ENCODE measurements at places on chromosomes 3 and 15.

- no peak for DNase-seq
Measured at GRCh38 chr3:50270422-50271224, 1.7 kb downstream of the SEMA3B start.

DNA sequence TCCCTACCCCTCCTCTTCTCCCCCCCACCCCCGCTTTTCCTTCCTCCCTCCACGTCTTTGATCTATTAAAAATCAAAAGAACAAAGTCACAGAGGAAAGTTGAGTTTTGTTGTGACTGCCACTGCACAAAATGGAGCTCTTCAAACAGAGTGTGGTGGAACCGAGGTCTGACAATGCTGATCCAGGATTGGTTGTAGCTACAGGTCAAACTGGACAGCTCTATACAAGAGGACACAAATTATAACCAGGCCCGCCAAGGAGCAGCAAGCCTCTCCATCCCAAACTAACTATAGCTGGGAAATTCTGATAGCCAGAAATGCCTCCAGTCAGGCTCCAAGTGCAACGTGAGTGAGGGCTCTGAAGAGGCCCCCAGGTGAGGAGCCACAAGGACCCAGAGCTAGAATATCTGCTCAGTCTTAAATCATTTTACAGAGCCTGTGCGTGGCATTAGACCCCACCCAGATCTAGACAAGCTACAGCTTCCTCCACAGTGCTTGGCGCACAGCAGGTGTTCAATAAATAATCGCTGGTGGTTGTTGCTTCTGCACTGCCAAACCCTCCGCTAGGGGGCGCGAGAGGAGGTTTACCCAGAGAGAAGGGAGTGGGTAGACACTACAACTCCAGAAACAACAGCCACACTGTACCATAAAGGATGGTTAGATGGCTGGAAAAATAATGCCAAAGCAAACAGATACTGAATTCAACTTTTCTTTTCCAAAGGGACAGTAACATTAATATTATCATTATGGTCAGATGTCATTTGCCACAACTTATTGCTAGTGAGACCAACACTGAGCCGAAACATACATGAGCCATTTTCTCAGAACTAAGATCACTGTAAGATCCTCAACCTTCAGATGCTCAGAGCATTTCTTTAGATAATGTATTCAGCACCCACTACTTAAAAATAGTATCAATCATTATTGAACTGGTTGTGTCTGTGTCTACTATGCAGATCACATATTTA, 44.6 kb downstream of the ZIC4 start:
- DNase-seq, result peak; percentile 15

DNA sequence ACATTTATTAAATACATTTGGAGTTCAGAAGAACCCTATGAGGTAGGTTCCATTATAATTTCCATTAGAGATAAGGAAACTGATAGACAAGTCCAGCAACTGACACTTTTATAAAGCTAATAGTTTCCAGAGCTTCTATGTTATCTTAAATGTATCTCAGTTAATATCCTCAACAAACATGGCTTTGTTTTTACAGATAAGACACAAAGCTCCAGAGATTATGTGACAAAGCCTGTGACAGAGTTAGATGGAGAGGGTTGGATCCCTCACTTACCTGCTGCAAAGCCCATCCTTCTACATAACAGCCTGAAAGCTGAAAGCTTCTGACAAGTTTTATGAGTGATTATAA, 473 bp upstream of the COMMD2 start:
- no peak for DNase-seq

GRCh38 chr3:28912120-28912885, 368.6 kb upstream of the RBMS3 start:
- no peak for DNase-seq

DNA sequence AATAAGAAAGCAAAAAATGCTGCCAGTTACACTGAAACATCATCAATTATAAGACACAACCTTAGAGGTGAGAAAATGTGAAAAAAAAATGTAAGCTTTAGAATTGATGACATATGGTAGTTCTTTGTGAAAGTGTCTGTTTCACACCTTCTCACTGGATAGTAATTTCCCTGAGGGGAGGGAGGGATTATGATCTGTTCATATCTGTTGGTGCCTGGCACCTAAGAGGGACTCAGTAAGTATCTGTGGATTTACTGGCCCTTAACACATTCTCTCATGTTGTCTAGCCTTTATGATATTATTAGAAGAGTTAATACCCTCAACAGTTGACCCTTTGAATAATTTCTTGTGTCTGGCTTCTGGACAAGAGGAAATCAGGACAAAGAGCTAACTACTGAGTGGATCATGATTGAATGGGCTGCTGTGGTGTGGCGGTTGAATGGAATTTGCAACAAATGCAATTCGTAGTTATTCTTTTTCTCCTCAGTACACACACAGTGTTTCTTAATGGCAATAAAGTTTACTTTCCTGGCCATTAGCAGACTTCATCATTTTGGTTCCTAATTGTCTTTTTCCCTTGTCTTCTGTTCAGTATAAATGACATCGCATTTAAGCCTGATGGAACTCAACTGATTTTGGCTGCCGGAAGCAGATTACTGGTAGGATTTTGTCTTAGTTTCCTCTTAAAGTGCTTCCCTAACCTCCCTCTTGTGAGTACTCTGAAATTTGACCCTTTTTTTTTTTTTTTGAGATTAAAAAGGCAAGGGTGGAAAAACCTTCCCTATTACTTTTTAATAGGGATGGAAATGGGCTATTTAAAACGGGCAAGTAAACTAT, 9.5 kb downstream of the IFT122 start:
- no peak for DNase-seq

DNA sequence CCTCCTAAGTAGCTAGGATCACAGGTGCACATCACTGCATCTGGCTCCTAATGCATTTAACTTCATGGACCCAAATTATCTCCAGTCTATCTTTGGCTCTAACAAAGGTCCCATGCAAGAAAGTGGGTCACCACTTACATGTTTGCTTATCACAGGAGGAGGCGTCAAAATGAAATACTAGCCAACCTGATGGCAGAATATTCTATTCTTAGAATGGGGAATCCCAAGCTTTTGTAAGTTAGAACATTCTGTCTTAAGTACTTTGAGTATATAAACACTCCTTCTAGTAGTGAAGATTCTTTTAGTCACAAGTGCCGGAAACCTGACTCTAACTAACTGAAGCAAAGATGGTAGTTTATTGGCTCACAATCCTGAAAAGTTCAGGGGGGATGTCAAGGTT, 72.0 kb upstream of the ADAMTS9 start:
- no peak for DNase-seq

GRCh38 chr15:57061281-57061680, 142.8 kb downstream of the TCF12 start:
- DNase-seq, result no peak

DNA sequence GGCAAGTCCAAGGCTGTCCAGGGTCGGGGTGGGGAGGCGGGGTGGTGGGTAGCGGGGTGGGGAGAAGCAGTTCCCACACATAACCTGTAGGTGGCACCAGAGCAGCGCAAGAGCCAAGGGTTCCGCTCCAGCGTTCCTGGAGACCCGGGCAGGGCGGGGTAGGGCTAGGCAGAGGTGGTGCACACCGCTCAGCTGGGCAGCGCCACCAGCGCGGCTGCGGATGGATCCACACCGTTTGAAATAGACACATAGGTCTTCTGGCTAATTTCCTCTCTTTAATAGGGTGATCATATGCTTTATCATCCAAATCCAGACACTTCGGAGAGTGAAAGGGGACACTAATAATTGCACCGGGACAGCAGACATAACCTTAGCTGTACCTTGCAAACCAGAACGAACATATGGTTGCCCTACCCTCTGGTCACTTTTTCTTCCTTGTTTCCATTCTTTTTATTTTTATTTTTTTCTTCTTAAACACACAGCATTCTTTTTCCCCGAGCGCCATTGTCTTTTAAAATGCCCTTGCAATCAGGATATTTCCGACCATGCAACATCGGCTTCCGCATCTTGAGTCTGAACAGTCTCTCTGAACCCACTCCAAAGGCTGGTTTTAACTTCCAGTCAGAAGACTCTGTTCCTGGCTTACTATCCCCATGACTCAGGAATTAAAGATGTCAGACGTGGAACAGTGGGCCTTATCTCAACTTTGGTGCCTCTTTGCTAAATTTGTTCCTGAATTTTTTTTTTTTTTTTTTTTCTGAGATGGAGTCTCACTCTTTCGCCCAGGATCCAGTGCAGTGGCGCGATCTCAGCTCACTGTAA, 12.5 kb upstream of the ZSCAN2 start:
- peak; percentile 74 for DNase-seq

DNA sequence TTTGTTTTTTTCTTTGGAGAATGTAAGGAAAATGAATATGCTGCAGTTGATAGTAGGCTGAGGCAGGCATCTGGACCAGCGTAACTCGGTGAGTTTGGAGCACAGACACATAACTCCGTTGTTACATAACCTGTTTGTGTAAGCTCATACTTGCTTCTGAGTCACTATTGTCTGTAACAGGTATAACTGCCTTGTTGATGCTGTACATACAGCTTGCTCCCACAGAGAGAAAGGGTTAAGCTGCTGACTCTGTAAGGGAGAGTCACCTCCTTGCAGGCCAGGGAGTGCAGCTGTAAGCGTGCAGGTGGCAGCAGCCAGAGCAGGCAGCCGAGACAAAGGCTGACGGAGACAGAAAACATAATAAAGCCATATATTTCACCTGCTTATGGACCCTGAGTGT, 20.4 kb downstream of the RETNLB start:
- no peak for DNase-seq

GRCh38 chr15:98795980-98796379, 147.6 kb downstream of the IGF1R start:
- DNase-seq, result no peak

DNA sequence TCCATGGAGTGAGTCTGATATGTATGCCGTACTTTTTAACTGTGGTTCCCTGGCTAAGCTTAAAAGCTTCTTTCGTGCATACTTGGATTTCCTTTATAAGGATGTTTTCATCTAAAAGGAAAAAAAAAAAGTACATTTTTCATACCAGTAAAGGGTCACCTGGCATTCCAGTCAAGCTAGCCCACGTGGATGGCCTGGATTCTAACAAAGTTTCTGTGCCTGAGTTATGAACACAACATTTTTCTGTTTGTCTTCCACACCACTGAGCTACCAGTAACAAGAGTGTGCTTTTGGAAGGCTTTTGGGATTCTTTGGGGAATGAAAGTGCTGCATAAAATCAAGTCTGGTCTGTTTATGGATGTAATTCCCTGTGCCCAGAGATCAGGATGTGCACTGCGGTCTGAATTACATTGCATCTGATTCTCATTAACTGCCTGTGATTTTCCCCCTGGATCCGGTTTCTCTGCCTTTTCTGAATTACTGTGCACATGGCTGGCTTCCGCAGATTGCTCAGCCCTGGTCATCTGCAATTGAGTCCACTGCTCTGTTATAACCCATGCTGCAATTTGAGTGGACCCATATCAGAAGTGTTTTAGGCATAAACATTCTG, 38.2 kb upstream of the MAGI1 start:
- DNase-seq, result no peak

DNA sequence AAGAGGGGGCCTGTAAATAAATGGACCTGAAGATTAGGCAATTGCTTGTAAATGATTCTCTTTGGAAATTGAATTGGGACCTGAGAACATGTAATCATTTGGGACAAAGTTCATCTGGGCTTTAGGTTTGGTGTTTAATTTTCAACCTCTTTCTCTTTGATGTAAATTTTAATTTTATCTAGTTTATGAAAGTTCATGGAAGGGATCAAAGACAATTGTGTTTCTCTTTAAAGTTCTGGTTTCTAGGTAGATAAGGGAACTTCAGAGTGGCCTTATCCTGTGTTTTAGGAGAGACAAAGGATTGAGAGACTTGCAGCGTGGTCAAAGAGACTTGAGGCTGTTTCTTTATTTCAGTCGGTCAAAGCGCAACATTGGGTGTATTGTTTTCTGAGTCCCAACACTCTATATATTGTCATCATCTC, 1108.3 kb downstream of the TBL1XR1 start:
- no peak for DNase-seq

DNA sequence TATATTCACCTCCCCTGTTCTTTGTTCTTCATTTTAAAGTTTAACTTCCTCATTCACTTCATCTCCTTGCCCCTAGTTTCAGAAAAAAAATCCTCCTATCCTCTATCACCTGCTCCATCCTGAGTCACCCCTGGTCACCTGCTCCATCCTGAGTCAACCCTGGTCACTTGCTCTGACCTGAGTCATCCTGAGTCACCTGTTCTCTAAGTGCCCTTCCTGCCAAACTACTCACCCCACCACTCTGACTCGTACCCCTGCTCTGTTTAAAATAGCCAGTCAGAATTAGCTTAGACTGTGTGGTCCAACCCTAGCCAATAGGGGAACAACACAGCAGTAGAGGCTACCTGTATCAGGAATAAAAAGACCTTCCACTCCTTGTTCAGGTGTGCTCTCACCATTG, 716.9 kb downstream of the ZBBX start:
- no peak for DNase-seq

DNA sequence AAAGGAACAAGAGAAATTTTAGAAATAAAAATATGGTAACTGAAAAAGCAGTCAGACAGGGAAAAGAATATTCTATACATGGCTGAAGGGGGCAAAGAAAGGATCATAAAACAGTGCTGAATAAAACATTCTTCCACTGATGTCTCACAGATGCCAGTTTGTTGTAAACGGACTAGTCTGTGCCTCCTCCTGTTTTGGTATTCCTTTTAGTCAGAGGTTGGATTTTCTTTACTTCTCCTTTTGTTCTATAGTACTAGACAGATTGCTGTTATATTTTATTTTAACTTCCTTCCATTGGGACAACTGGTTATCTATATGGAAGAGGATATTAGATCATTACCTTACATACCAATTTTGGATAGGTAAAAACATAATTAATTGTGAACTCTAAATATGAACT, 16.0 kb upstream of the GNB5 start:
- no peak for DNase-seq

- DNase-seq, result no peak
Measured at GRCh38 chr15:38454696-38455090, 766 bp downstream of the FAM98B start.

- no peak for DNase-seq
Measured at GRCh38 chr3:129014793-129015345, 13.8 kb downstream of the EFCC1 start.

- no peak for DNase-seq
Measured at GRCh38 chr3:4523710-4524698, 30.9 kb downstream of the ITPR1 start.

- no peak for DNase-seq
Measured at GRCh38 chr15:95734422-95735316, 595.8 kb upstream of the NR2F2 start.

- DNase-seq, result no peak
Measured at GRCh38 chr3:87320756-87321626, 44.6 kb upstream of the POU1F1 start.

GRCh38 chr3:187084126-187084525, 55.2 kb downstream of the RPL39L start:
- DNase-seq, result no peak

- DNase-seq, result no peak
Measured at GRCh38 chr3:55174747-55175146, 246.9 kb upstream of the LRTM1 start.

Measured in stimulated activated CD4-positive, alpha-beta T cell treated with anti-CD3 and anti-CD28 coated beads, Interleukin-15, amount 100 ng/mL, for 48 hours (primary cell).